Liver (tissue), 10 donors: ENCODE measurements at places on chromosomes 1 and 21. TPM values are rescaled to one million over a fixed set of nuclear protein-coding genes. Genes with fewer than 3 reads are reported as not detected.

DNA sequence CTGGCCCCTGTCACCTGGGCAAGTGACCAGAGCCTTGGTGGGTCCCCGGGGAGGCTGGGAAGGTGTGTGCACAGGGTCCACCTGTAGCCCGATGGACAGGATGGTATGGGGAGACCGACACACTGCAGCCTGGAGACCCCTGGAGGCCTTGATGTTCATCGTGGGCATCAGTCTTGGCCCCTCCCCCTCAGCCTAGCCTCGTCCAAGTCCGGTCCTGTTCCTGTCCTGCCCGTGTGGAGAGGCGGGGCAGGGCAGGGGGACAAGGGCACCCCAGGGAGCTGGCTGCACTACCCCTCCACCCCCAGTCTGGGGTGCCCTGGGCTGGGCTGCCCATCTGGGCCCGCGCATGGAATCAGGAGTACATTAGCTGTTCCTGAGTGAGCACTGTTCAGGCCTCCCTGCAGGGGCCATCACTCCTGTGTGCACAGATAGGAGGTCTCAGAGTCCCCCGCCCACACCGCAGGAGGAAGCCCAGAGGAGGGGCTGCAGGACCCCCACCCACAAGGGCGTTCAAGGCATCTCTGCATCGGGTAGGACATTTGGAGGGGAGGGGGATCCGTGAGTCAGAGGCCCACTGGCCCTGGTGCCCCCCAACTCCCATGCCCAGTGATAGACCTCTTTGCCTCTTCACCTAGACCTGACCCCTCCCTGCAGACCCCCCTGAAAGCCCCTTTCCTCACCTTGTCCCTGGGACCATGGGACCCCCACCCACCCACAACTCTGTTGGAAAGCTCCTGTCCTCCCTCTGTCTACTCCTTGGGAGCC lies 63.2 kb downstream of the WNT9A start:
- H3K27me3 ChIP-seq, result peaks cover 5% of the 10 kb centered on the region
- peaks cover 4% of the 10 kb centered on the region for H3K4me1 ChIP-seq
- peak; percentile 24 for DNase-seq
- no peaks in the 10 kb centered on the region for H3K36me3 ChIP-seq
- H3K27ac ChIP-seq, result no peak overlapping the region

GRCh38 chr1:226606311-226607267 lies 58.0 kb downstream of the STUM start:
- no peak overlapping the region for H3K4me3 ChIP-seq
- no peaks in the 10 kb centered on the region for H3K27me3 ChIP-seq
- H3K4me1 ChIP-seq, result no peaks in the 10 kb centered on the region
- H3K27ac ChIP-seq, result no peak overlapping the region
- DNase-seq, result no peak

- no peak for DNase-seq
- no peak overlapping the region for H3K27ac ChIP-seq
- no peak overlapping the region for H3K4me3 ChIP-seq
- H3K27me3 ChIP-seq, result no peaks in the 10 kb centered on the region
These were observed 21.6 kb downstream of the MAPKAPK2 start for GRCh38 chr1:206706298-206706791.

DNA sequence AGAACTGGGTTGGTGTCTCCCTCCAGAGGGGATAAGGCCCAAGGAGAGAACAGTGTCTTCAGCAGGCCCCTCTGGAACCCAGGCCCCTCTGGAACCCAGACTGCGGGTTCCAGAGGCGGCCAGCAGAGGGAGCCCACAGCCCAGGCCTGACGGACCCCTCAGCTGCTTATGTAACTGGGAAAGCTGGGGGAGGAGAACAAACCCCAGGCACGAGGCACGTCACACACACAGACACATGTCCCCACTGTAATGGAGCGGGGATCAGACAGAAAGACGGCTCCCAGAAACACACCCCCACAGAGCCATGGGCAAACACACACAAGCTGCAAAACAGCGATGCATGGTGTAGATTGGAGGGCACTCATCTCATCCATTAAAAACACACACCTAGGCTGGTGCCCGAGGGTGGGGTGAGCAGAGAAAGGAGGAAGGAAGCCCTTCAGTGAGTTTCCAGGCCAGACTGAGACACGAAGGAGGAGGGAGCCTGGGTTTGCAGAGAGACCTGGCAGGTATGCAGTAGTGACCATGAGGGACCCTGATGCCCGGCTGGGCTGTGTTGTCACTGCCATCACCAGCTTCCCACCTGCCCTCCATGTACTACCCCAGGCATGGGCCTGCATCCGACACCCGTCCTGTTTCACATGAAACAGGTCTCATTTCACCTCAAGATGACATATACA lies 2.8 kb upstream of the IGSF8 start:
- H3K27ac ChIP-seq, result no peak overlapping the region
- no peaks in the 10 kb centered on the region for H3K36me3 ChIP-seq
- H3K27me3 ChIP-seq, result no peaks in the 10 kb centered on the region
- peak; percentile 73 for DNase-seq
- no peak overlapping the region for H3K4me3 ChIP-seq

DNA sequence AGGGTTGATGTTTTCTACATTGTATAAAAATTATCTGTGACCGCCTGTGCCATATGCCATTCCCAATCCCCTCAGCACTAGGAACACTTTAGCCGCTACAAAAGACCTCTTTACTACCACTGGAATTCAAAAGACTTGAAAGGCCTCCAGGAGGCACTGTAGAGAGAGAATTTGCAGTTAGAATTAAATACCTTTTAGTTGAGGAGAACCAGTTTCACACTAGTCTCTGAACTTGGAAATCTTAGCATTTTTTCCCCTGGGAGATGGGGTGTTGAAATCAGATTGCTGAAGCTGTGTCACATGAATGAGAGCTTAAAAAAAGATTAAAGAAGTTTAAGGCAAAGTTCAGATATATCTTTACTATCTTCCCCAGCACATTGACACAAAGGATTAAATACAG lies 291.0 kb downstream of the ADGRL2 start:
- H3K4me1 ChIP-seq, result no peaks in the 10 kb centered on the region
- H3K4me3 ChIP-seq, result no peak overlapping the region
- no peaks in the 10 kb centered on the region for H3K36me3 ChIP-seq
- no peak for DNase-seq
- no peak overlapping the region for H3K27ac ChIP-seq

CACNA1S gene
- 0.33 TPM for total RNA-seq

PEF1 gene
- total RNA-seq, result 30.4 TPM
